Urothelium cell line (cell line): ENCODE measurements at places on chromosomes 5 and 9.

GRCh38 chr9:22446950-22447617 lies 460 bp downstream of the DMRTA1 start:
- DNase-seq = peak; percentile 73

DNA sequence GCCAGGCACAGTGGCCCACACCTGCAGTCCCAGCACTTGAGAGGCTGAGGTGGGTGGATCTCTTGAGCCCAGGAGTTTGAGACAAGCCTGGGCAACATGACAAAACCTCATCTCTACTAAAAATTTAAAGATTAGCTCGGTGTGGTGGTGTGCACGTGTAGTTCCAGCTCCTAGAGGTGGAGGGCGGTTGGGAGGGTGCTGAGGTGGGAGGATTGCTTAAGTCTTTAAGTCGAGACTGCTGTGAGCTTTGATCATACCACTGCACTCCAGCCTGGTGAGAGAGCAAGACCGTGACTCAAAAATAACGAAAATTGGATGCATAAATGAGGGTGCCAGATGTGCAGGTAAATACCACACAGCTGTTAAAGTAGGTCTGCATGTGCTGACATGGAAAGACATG lies 39.3 kb upstream of the TDRD7 start:
- DNase-seq = no peak

GRCh38 chr5:170147051-170147752 lies 41.5 kb downstream of the FOXI1 start:
- no peak for DNase-seq

- DNase-seq = no peak
These were observed 252.5 kb downstream of the TRIM32 start for GRCh38 chr9:116939614-116940013.

- no peak for DNase-seq
These were observed 21.9 kb upstream of the FOXE1 start for GRCh38 chr9:97830884-97831829.

DNA sequence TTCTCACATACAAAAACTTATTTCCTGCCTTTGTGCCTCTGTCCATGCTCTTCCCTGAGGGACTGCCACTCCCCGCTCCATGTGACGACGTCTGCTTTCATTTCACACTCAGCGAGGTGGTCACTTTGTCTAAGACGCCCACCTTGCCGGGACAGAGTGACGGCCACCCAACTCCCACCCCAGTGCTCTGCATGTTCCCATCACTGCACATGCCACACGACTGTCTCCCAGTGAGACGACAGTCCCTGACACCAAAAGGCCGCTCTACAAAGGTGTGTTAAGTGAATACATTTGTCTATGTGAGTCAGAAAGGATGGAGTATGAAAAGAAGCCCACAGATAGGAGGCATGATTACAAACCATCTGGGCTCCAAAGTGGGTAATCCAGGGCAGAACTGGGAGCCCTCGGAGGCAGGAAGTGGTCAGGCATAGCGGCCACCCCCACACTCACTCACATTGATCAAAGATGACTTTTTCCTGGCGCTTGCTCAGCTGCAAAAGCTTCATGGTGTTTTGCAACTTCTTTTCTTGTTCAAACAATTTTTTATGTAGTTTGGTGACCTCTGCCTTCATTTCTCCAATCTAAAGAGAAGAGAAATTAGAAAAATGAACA lies 185.8 kb downstream of the CDK5RAP2 start:
- peak; percentile 74 for DNase-seq

GRCh38 chr9:120929229-120929791 lies 2.7 kb upstream of the TRAF1 start:
- no peak for DNase-seq

GRCh38 chr5:151683986-151684588 lies 2.6 kb downstream of the SPARC start:
- no peak for DNase-seq

DNA sequence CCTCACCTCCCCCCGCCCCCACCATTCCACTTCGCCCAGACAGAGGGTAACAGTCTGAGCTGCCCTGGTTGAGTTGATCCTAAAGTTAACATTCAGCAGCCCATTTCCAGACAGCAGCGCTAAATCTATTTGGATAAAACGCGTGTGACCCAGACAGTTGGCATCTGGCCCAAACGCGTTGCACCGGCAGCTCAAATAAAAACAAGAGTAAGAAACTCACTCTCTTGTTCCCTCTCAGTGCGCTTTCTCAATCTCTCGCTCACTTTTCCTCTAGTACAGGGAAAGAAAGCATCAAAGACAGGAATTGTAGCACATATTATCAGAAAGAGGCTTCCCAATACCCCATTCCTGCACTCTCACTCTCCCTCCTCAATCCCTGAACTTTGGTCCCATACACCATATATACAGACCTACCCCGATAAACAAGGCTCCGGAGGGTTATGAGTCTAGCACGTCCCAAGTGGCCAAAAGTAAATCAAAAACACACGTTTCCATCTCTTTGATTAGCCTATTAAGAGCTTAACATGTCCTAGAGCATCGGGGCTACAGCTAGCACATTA lies 1.3 kb downstream of the ADAMTS6 start:
- peak; percentile 37 for DNase-seq

- no peak for DNase-seq
These were observed 41.4 kb downstream of the CDC42SE2 start for GRCh38 chr5:131305138-131305689.

GRCh38 chr5:80070338-80071056 lies 35.3 kb downstream of the THBS4 start:
- no peak for DNase-seq

DNA sequence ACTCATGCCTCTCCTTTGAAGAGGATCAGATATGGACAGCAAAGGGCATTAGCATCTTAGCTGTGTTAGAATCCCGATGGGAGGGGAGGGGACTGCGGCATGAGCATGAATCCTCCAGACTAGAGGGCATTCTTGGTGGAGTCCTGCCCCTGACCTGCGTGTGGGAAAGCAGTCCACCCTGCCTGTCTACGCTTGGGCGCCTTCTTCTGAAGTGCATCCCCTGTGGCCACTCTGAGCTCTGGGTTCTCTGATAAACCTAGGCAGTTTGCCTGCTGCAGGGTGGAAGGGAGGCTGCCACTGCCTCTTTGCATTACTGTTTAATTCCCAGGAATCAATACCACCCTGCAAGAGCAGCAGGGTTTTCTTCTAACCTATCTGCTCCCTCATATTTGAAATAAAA lies 169.3 kb downstream of the INSYN2B start:
- DNase-seq = no peak

- DNase-seq = no peak
These were observed 13.5 kb downstream of the ZFP37 start for GRCh38 chr9:113042884-113043657.

- DNase-seq = no peak
These were observed 75.1 kb upstream of the FSTL4 start for GRCh38 chr5:133687212-133688061.

GRCh38 chr5:148084269-148084668 lies 20.5 kb downstream of the SPINK5 start:
- DNase-seq = no peak

- no peak for DNase-seq
These were observed 25.9 kb upstream of the GNPDA1 start for GRCh38 chr5:142038735-142039134.

GRCh38 chr5:174409070-174409469 lies 315.3 kb upstream of the MSX2 start:
- no peak for DNase-seq

GRCh38 chr9:129340427-129341170 lies 162.5 kb upstream of the IER5L start:
- DNase-seq = no peak

GRCh38 chr5:80122579-80122978 lies 87.4 kb downstream of the THBS4 start:
- DNase-seq = no peak

DNA sequence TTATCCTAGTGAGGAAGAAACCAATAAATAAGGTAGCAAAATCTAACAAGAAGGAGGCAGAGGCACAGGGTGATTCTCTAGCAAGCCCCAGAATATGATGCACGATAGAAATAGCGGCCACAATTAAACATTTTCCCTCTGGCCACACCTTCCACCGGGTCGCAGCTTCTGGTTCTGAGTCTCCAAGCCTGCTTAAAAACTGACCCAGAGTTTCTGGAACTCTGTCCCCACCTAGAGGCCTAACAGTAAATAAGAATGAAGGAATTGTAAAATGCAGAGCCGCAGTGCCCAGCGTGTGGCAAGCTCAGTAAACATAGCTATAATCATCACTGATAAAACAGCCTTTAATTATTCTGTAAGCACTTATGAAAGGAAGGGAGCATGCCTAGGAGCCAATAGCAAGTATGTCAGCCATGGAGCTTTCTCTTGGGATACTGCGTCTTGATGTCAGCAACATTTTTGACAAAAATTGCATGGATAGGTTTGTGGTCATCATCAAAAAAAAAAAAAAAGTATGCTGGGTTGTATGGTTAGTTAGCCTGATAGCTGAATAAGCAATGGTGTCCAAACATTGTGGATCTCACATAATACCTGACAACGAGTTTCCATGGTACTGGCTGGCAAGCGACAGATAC lies 465.5 kb downstream of the DNAH5 start:
- DNase-seq = peak; percentile 76

DNA sequence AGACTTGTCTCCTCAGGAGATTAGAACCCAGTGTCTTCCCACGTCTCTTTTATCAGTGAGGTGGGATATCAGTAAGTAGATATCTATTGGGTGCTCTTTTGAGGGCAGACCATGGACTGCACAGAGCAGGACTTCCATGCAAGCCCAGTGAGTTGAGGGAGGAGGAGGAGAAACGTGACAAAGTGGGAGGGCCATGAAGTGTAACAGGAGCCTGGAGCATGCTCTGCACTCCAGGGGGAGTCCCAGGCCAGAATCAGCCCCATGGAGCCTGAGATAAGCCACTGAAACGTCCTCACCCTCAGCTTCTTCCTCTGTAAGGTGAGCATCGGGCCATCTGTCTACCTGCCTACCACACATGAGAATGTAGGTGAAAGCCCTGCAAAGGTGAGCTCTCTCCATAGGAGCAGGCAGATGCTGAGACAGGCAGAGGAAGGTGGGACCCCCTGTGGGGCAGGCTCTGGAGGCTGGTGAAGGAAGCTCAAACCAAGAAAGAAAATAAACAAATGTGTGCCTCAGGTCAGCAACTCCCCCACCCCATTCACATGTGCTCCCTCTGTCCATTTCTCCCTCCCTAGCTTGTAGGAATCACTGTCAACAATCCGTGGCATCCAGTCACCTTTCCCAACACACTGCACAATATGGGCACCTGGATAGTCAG lies 87.4 kb downstream of the NRG2 start:
- no peak for DNase-seq

GRCh38 chr5:101977729-101978345 lies 318.2 kb downstream of the SLCO4C1 start:
- DNase-seq = peak; percentile 41
